ENCODE measurements at places on chromosomes 6 and 20.

DNA sequence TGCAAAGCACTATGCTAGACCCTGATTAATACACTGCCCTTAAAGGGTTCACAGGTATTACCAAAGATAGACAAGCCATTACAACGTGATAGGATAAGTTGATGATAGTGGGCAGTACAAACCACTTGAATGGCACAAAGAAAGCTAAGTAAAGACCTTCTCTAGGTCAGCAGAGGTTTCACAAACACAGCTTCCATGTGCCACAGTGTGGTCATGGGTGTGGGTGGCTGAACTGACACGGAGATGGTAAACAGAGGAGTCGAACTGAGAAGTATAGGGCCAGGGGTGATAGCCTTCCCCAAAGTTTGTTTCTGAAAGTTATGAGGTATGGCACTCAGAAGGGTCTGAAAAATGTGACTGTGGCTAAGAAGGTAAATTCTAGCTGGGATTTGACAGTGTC, 4.3 kb downstream of the ZBTB9 start:
- peak; percentile 3 for DNase-seq

DNA sequence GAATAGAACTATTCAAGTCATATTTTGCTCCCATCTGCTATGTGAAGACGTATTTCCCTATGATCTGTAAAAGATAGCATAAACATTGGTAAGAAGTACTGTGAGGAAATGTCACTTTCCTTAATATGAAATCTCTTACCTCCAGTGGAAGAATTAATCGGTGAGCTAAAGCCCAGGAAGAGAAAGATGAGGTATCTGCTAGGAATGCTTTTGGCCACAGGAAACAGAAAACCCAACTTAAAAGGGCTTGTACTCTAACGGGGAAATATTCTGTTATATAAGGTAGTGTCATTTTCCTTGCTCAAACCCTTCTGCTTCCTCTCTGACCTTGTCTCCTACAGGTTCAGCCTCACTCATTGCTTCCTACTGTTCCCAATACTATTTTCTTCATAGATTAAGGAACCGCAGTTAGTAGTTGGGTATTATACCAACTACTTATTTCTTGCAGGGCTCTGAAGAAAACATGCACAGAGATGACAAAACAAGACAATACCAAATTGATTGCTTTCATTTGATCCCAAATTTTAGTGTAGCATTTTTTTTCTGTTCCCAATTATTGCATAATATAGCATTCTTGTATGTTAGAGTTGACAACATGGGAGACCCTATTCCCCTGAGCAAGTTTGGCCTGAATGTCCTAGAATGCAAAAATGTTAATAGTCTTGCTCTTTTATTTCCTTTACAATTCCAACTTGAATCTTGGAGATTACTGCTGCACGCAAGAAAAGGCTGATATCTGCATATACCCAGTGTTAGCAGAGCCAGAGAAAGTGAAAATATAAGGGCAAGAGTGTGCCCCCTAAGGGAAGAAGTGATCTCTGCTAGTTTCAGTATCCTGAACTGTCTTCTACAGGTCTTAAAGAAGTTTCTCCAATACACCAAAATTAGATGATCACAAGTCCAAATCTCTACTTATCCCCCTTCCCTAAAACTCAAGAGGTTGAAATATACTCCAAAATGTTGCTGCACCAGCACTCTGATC, 65.3 kb downstream of the AFG1L start:
- no peak for DNase-seq

DNA sequence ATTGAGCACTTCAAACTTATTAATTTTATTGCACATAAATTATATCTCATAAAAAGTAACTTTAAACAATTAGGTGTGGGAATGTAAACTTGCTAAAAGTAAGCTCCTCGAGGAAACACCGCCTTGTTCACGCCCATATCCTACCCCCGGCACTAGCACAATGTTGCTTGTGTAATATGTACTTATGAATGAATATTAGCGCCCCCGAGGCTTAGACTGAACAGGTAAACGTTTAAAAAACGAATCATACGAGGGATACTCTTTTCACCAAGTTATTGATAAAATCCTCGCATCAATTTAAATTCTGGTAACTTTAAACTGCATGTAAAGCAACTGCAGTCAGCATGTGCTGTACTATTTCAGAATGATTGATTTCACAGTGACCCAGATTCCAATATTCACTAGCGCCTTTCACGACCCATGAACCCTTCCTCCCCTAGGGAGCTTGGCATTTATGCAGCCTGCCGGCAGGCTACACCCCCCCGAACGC, 637 bp downstream of the TFB1M start:
- no peak for DNase-seq

GRCh38 chr20:25015986-25016385, 23.4 kb upstream of the APMAP start:
- DNase-seq, result peak; percentile 81

DNA sequence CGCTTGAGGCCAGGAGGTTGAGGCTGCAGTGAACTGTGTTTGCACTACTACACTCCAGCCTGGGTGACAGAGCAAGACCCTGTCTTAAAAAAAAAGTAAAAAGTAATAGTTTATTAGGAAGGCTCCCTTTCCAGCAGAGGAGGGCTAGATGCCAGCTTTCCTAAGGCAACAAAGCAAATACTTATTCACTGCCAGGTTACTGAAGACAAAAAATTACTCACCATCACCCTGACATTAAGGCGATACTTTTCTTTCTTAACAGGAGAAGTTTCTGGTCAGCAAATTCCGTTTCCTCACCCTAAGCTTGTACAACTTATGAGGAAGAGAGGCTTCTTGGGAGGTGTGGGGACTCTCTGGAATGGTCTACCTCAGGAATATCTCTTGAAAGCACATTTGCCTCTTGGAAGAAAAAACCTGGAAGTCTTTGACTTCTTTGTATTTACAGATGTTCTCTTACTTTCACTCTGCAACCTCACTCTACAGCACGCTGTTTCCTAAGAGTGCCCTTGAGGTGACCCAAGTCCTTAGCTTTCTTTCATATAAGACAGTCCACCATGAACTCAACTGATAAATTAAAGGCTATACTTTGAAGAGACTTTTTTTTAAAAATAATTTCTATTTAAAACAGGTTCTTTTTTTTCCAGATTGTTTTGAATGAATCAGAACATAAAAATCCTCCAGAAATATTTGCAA, 52.9 kb upstream of the TRAF3IP2 start:
- no peak for DNase-seq

DNA sequence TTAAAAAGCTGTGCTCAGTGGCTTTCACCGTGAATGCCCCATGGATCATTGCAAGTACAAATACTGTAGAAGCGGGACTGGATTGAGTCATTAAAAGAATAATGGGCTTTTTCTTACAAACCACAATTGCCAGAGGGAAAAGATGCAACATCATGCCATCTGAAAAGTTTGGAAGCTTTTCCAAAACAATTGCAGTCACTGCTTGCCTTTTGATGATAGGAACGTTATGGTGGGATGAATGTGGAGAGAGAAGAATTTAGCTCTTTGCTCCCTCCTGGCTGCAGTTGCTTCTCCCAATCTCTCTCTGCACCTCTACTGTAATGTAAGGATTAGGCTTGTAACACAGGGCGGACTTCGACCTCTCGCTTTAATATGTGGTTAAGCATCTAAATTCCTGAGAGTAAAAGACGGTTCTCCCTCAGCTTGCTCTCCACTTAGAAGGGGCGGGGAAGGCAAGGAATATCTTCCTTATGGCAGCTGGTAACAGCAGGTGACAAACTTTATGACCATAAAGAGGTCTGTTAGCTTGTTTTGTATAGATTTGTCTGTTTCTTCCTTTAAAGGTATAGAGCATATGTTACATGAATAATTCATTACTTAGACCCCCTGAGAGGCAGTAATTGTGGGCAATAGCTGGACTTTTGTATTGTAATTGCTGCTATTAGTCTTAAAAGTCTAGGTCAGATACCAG, 376.1 kb downstream of the UTRN start:
- DNase-seq, result no peak

DNA sequence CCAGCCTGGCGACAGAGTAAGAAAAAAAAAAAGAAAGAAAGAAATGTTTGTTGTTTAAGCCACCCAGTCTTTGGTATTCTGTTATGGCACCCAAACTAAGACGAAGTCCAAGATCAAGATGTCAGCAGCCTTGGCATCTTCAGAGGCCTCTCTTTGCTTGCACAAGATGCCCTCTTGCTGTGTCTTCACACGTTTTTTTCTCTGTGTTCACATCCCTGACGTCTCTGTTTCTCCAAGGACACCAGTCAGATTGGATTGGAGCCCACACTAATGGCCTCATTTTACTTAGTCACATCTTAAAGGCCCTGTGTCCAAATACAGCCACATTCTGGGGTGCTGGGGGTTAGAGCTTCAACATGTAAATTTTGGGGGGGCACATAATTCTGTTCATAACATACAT, 380.9 kb downstream of the GJA1 start:
- no peak for DNase-seq

- no peak for DNase-seq
Observed at GRCh38 chr6:26455357-26455970, 2.3 kb upstream of the BTN2A1 start.

DNA sequence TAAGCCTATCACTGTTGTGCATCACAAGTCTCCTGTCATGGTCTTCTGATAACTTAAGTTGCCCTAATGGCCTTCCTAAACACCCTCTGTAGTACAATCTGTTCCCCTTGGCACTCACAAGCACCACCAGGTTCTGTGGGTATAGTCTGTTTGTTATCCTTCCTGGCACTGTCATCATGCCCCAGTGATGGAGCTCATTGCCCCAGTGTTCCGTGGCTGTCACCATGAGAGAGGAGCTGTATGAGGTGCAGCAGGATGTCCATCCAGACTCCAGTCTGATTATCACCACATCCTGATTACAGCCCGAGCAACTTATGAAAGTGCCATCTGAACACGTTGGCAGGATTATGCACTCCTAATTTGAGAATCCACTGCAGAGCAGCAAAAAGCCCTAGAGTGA, 380.1 kb downstream of the FRK start:
- no peak for DNase-seq

- no peak for DNase-seq
Observed at GRCh38 chr6:120410586-120410985, 923.7 kb downstream of the TBC1D32 start.

DNA sequence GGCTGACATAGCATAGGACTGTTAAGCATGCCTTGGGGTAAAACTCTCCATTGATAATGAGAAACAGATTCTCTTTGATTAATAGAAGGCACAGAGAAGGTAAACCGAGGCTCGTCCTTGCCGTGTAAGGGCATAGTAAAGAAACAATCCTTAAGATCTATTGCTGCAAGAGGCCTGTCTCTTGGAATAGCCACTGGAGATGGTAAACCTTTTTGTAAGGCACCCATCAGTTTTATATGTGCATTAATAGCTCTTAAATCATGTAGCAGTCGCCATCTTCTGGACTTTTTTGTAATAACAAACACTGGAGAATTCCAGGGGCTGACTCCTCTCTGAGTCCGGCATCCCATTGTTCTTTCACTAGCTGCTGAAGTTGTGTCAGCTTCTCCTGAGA, 8.4 kb upstream of the ABHD12 start:
- DNase-seq, result no peak

DNA sequence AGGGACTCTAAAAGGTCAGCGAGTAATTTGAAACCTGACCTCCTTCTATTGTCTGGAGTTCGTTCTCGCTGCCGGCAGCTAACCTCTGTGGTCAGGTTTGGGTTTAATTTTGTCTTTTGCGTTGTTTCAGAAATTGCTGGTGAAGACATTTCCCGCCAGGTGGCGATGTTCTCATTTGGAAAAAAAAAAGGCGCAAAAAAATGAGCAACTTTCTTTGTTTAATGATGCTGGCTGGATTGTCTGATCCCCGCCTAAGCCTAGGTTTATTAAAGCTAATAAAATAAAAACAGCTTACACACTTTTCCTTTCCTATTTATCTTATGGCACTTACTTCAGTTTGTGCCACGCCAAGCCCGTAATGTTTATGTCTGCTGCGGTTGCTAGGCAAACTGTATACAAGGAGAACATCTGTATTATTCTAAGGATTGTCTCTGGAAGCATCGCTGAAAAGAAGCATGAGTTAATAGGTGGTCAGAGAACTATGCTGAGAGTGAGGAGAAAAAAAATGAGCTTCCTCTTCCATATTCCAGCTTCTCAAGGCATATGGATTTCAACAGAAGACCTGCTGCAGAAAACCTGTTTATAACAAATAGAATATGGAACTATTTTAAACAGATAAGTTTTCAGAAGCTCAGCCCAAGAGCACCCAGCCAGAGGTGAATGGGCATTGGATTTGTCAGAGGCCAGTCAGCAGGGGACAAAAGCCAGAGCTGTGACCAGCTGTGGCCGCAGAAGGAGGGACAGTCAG, 205.7 kb downstream of the DOK5 start:
- no peak for DNase-seq

DNA sequence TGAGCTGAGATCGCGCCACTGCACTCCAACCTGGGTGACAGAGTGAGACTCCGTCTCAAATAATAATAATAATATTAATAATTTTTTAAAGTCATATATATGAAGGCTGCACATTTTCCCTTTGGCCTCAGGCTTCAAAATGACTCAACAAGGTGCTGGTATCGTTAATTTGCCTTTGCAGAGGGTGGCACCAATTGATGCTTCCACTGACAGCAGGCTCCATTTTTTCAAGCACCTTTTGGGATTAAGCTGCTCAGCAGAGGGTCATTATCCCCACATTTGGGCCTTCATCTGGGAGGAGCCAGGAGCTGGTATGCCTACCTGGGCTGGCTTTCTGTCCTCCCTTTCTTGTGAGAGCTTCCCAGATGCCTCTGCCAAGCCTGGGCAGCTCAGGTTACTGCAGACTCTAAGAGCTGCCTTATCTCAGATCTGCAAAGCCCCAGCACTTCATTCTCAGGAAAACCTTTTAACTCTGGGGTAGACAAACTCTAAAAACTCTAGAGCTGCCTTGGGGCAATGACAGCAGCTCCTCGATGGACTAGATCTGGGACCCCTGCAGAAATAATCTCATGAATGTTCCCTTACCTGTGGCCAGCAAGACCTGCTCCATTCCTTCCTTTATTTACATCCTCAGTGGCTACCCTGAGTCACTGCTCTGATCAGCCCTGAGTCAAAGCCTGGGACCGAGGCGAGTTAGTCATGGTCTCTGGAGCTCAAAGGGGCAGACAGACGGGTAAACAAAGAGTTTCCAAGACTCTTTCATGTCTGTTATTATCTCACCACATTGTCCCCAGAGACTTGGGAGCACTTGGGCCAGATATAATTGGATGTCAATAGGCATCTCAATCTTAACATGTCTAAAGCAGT, 80.0 kb upstream of the EYA2 start:
- no peak for DNase-seq

All from mesenteric fat pad (tissue), 1 donor.